ENCODE measurements at places on chromosomes 7 and 10.

- DNase-seq, result no peak
Observed at GRCh38 chr10:71258046-71258445, 45.7 kb downstream of the UNC5B start.

- no peak for DNase-seq
Observed at GRCh38 chr10:85611746-85612377, 754.7 kb downstream of the GRID1 start.

GRCh38 chr7:129167817-129168216 lies 20.6 kb upstream of the SMO start:
- DNase-seq, result no peak

DNA sequence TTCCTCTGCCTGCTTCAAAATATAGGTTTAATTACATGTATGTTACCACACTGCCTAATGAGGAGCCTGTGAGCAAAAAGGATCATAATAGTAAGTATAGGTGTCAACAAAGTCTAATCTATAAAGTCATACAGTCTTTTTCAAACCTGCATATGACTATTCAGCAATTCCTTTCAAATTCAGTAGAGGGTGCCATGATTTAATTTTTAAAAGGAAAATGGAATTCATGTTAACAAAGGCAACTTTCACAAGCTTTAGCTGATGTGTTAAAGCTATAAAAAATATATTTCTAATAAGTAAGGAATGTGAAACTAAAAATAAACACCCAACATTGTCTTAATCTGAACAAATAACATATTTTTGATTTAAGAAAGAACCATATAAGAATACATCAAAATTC lies 52.1 kb downstream of the MPP7 start:
- DNase-seq, result no peak

DNA sequence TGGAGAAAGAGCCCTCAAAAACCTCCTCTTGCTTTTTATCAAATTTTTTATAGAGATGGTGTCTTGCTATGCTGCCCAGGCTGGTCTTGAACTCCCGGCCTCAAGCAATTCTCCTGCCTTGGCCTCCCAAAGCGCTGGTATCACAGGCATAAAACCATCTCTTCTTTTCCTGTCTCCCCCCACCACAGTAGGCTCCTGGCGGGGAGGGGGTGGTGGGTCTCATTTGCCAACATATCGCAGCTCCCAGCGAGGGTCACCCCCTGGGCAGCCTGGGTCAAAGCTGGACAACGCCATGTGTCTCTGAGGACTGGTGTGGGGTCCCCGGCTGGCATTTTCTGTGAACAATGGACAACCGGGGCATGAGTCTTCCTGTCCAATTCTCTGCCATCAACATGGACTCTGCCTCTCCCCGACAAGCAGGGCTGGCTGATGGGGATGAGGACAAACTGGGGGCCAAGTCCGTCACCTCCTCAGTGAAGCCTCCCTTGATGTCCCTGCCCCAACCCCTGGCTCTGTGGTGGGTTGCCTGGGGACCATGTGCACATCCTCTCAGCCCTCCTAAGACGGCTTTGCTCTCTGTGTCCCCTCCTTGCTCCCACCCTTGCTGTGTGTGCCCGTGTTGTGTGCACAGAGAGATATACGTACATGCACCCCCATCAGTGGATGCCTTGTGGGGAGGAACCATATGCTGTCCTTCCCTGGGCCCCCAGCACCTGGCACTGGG lies 86.4 kb upstream of the GNA12 start:
- no peak for DNase-seq

GRCh38 chr10:96321822-96322221 lies 17.6 kb downstream of the DNTT start:
- DNase-seq, result no peak

- DNase-seq, result no peak
Observed at GRCh38 chr10:34006471-34006870, 672.0 kb upstream of the NRP1 start.

DNA sequence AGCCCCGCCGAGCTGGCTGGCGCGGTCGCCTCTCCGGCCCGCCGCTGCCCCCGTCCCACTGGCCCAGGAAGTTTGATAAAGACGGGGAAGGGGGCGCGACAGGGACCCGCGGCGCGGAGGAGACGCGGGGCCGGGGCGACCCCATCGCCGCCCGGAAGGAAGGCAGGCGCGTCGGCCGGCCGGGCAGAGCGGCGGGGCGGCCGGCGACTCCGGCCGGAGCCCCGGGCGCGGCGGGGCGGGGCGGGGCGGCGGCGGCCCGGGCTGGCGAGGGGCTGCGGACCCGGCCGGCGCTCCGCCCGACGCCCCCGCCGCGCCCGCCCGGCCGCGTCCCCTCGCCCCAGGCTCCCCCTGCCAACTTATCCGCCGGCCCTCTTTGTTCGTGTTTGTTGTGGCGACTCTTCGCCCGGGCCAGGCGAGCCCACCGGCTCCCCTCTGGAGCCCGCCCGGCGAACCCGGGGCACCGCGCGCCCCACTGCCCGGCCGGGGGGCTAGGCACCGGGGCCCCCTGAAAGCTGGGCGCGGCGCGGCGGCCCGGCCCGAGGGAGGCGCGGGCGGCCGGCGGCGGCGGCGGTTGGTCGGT lies 571 bp downstream of the KDM7A start:
- DNase-seq, result no peak

DNA sequence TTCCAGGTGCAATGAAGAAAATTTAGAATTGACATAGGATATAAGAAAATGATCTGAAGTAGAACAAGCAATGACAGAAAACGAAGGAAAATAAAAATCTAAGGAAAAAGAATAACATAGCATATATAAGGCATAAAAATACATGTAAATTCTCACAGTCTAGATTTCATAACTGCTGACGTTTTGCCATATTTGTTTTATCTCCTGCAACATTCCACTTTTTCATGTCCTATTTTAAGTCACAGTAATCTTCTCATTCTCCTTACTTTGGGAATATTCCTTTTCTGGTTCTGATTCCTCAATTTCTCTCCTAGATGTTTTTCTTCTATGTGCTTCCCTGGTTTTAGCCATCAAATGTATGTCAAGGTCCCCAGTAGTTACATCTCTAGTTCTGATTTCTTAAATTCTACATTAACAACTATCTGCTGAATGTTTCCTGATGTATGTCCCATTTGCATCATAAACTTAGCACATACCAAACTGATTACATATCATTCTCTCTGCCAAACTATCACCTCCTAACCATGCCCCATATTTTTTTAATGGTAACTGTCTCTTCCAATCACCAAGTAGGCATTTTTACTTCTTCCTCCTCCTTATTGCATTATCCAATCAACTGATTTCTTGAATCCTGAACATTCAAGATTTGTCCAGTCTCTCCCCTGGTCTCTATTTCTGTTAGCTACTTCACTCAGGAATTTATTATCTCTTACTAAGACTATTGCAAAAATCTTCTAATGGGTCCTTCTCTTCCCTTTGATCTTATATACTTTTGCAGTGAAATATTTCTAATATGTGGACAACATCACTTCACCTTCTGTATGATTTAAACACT lies 171.3 kb downstream of the DNAJC1 start:
- no peak for DNase-seq

DNA sequence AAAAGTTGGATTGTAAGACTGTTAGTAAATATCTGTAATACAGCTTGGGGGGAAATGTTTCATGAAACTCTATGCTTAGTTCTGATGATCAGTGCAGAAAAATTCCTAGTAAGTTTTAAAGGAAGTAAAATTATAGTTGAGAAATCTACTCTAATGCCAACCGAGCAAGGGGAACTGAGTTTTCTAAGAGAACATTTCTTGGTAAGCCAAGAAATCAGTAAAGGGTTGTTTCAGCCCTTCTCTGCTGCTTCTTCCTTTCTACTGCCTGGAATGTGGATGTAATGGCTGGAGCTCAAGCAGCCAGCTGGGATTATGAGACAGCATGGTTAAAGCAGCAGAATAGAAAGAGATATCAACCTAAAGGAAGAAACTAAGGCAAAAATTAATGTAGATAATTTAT lies 15.9 kb upstream of the AKR1B1 start:
- DNase-seq, result no peak

DNA sequence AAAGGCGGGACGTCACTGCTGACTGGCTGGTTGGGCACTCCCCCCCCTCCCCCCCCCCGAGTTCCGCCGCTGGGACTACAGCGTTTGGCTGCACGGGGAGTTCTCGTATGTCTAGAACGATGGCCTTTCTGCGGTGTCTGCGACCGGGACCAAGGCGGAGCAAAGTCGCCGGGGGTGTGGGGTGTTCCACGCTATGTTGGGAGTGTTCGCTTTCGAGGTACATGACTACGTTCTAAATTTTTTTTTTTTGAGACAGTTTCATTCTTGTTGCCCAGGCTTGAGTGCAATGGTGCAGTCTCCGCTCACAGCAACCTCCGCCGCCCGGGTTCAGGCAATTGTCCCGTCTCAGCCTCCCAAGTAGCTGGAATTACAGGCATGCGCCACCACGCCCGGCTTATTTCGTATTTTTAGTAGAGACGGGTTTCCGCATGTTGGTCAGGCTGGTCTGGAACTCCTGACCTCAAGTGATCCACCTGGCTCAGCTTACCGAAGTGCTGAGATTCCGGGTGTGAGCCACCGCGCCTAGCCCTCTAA lies 573 bp upstream of the IDI1 start:
- no peak for DNase-seq

- DNase-seq, result no peak
Observed at GRCh38 chr10:99815621-99816020, 33.2 kb downstream of the ABCC2 start.

- DNase-seq, result no peak
Observed at GRCh38 chr7:106573738-106574137, 87.2 kb downstream of the CCDC71L start.

- DNase-seq, result no peak
Observed at GRCh38 chr7:131933751-131934289, 377.4 kb upstream of the PODXL start.

DNA sequence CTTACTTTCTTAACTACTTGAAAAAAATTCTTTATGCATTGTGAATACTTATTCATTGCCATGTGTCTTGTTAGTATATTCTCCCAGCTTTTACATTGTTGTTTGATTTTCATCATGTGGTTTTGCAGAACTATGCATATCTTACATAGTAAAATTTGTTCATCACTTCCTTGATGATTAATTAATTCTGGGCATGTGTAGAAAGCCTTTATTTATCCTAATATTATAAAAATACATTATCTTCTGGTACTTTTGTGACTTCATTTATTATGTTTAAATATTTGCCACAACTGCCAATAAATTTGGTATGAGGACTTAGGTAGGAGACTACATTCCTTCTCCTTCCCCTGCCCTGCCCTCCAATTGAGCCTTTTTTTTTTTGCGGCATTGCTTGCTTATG lies 166.0 kb upstream of the ZNF32 start:
- no peak for DNase-seq
